CD4-positive, alpha-beta T cell (primary cell): ENCODE measurements at places on chromosomes 6 and 20.

DNA sequence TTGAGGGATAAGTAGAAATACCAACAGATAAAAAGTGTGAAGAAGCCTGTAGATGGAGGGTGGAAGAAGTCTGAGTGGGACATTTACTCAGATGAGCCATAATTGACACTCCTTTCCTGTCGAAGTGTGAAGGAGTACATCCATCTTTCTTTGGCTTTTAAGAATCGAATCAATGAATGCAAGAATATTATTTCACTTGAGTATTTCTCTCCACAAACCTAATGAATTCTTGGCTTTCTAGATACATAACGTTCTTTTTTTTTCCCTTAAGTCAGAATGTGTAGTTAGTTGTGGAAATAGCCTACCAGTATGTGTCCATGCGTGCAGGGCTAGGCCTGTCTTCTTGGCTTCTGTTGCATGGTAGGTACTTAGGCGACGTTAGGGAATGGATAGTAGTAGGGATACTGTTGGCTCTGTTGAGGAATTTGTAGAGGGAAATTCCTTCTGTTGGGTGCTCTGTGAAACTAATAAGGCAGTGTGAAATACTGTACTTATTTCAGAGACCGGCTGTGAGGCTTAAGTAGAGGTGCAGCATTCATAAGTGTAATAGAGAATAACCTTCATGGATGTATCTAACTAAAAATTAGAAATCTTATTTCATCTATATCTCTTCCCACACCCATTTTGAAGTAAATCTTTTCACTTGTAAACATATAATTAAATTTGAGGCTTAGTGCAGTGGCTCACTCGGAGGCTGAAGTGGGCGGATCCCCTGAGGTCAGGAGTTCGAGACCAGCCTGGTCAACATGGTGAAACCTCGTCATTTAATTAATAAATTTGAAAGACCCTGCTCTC lies 1.5 kb downstream of the RPS18 start:
- DNase-seq, result no peak

- DNase-seq, result no peak
Observed at GRCh38 chr6:108211671-108212070, 45.8 kb downstream of the NR2E1 start.

- no peak for DNase-seq
Observed at GRCh38 chr6:75855052-75855451, 106.0 kb downstream of the MYO6 start.

GRCh38 chr20:43358811-43359210 lies 98.9 kb upstream of the SRSF6 start:
- no peak for DNase-seq

DNA sequence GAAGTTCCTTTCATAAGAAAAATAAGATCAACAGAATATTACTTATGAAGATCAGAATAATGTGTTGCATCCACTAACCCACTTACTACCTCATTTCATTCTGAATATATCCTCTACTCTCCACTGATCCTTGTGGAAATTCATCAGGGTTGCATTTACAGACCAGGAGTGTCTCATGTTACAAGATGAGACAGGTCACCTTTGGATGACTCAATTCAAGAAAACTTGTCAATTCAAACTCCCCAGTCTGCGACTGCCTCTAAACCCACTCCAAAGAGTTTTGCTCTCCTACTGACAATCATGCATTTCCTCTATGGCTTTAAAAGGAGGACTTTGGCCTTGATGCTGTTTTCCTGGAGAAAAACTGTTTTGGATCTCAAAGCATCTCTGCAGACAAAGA lies 68.4 kb downstream of the ID4 start:
- no peak for DNase-seq

DNA sequence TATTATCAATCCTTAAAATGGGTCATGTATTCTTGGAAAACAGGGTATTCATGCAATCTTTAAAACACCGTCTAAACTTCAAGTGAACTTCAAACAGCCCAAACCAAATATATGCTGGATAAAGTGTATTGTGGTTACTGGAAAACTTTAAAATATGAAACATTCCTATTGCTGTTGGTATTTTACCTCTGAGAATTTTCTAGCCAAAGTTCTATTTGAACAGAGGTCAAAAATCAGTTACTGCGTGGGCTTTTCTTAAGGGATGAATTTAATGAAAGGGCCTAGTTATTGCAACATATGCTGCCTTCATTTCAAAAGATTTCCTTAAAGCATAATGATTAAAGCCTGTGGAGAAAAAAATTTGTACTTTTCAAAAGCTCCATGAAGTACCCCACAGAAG lies 436.0 kb downstream of the PLCB1 start:
- DNase-seq, result no peak

GRCh38 chr20:12318043-12318442 lies 400.4 kb downstream of the BTBD3 start:
- no peak for DNase-seq

- no peak for DNase-seq
Observed at GRCh38 chr6:74161380-74161779, 465.4 kb downstream of the CD109 start.

DNA sequence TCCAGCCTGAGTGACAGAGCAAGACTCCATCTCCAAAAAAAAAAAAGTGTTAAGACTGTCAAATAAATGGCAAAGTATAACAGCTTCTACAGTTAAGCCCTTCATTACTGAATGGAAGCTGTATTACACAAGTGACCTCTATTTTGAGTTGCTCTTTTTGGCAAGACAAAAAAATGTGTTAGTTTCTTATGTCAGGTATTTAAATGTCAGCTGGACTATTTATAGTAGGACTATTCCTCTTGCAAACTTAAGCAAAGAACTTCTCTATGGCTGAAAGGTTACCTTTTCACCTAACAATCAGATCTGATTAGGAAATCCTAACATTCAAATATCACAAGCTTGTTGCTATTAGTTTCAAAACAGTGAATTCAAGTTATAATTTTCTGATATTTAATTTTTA lies 12.4 kb downstream of the UBE2V1 start:
- DNase-seq, result no peak

- DNase-seq, result no peak
Observed at GRCh38 chr6:88867841-88868731, 95.3 kb downstream of the RNGTT start.
